ENCODE measurements at places on chromosomes 5 and 9.

- no peak for DNase-seq
Measured at GRCh38 chr9:69081261-69081660, 45.7 kb downstream of the FXN start.

GRCh38 chr5:113778147-113778546 lies 264.7 kb downstream of the YTHDC2 start:
- DNase-seq, result no peak

- DNase-seq, result peak; percentile 42
Measured at GRCh38 chr5:62538017-62538942, 40.3 kb upstream of the LRRC70 start.

- no peak for DNase-seq
Measured at GRCh38 chr5:62298118-62298517, 7.9 kb upstream of the KIF2A start.

DNA sequence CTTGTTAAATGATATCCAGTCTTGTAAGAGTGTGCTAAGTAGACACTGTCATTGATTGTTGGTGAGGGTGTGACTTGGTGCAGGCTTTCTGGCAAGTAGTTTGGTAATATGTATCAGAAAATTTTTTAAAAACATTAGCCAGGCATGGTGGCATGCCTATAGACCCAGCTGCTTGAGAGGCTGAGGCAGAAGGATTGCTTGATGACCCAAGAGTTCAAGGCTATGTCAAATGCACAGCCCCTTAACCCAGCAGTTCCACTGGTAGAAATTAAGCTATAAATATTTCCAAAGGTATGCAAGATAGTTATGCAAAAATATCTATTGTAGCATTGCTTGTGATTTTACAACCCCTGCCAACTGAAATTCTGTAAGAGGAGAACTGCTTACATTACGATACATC lies 24.2 kb downstream of the ZBTB43 start:
- DNase-seq, result no peak

GRCh38 chr5:31133488-31133887 lies 60.0 kb upstream of the CDH6 start:
- no peak for DNase-seq

- DNase-seq, result no peak
Measured at GRCh38 chr9:30482499-30482898, 1901.9 kb upstream of the ACO1 start.

DNA sequence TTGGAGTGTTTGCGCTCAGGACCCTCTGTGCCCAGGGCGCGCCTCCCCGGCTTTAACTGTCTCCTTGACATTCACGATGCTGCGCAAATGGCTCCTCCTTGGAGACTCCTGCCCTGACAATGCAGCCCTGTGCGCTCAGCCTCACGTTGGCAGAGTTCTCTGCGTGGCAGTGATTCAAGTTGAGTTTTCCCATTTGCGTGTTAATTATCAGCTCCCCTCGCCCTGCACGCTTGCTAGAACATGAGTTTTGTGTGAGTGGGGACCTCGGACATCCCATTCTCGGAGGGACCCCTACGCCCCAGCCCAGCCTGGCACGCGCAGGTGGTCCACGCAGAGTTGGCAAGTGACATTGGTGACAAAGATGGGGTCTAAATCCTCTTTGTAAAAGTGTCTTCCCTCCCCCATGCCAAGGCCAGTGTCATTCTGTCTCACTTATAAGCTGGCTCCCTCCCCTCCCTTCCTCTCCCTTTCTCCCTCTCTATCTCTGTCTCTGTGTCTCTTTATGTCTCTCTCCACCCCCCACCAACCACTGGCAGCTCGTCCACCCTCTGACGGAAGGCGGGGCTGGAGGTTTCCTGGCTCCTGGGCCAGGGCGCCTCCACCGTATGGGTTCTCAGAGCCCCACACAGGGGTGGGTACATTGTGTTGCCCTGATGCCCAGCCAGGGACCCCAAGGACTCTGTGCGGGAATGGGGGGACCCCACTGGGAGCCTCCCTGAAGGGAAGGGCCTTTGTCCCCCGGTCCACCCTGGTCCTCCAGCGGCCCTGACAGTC lies 169.3 kb downstream of the OLFM1 start:
- DNase-seq, result no peak

DNA sequence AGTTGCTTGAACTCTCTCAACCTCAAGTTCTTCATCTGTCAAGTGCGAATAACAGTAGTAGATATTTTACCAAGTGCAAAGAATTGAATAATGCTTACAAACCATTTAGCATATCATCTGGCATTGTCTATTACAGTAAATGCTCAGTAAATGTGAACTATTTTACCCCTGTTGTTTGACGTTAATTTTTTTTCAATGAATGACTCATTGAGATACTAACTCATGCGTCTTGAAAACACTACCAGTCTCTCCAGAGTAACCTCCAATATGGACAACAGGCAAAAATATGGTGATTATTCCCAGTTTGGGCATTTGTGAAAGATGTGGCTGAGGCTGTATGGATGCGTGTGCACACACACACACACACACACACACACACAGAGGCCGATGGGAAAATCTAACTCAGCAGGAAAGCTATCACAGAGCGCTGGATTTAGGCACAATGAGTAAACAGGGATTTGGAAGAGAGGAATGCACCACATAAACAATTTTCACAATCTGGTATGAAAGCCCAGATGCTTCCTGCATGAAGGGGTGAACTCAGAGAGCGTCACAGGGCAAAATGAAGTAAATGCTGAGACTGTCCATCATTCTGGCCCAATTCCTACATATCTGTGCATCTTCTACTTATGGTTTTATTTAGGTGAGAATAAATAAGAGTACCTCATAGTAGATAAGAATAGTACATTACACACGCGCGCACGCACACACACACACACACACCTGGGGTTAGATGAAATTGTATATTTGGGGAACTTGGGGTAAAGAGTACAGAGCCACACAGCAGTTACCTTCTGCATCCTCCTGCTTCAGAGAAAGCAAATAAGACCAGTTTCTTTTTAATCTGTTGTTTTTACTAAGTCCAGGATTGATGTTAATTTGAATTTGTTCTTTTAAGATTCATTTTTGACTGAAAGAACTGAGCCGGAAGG lies 128.7 kb downstream of the PALM2AKAP2 start:
- no peak for DNase-seq

- no peak for DNase-seq
Measured at GRCh38 chr9:93254806-93255493, 71.0 kb downstream of the WNK2 start.

GRCh38 chr9:38259056-38259455 lies 133.4 kb upstream of the ALDH1B1 start:
- no peak for DNase-seq

- no peak for DNase-seq
Measured at GRCh38 chr5:72194846-72195245, 87.6 kb downstream of the MAP1B start.

GRCh38 chr5:157475432-157475831 lies 15.4 kb downstream of the NIPAL4 start:
- no peak for DNase-seq

- DNase-seq, result no peak
Measured at GRCh38 chr5:59579824-59580167, 313.7 kb downstream of the PDE4D start.

DNA sequence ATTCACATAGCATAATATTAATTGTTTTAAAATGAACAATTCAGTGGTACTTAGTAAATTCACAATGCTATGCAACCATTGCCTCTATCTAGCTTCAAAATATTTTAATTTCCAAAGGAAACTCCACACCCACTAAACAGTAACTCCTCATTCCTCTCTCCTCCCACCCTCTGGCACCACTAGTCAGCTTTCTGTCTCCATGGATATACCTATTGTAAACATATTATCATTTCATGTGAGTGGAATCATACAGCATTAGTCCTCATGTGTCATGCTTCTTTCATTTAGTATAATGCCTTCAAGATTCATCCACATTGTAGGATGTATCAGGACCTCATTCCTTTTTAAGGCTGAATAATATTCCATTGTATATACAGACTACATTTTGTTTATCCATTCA lies 48.6 kb downstream of the PHF2 start:
- DNase-seq, result no peak

GRCh38 chr9:82597241-82598203 lies 465.4 kb downstream of the RASEF start:
- DNase-seq, result no peak

GRCh38 chr5:131986161-131986912 lies 25.1 kb downstream of the ACSL6 start:
- DNase-seq, result no peak

All from suppressor macrophage treated with lipopolysaccharide for 1 hour (primary cell).